ENCODE measurements at places on chromosomes 3 and 15.

DNA sequence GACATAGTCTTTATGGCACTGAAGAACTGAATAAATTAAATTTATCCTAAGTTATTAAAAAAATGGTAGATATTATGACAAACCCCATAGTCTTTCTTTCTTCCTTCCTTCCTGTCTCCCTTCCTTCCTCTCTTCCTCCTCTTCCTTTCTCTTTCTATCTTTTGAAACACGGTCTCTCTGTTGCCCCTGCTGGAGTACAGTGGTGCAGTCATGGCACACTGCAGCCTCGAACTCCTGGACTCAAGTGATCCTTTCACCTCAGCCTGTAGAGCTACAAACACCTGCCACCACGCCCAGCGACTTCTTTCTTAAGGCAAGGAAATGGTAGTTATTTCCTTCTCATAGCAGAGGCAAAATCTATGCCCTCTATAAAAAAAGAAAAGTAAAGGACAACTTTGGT, 354.6 kb downstream of the GAP43 start:
- no peak for DNase-seq

GRCh38 chr3:158264894-158265293, 155.0 kb downstream of the RSRC1 start:
- no peak for DNase-seq

- DNase-seq: no peak
These were observed 124.2 kb downstream of the SHQ1 start for GRCh38 chr3:72724070-72724469.

DNA sequence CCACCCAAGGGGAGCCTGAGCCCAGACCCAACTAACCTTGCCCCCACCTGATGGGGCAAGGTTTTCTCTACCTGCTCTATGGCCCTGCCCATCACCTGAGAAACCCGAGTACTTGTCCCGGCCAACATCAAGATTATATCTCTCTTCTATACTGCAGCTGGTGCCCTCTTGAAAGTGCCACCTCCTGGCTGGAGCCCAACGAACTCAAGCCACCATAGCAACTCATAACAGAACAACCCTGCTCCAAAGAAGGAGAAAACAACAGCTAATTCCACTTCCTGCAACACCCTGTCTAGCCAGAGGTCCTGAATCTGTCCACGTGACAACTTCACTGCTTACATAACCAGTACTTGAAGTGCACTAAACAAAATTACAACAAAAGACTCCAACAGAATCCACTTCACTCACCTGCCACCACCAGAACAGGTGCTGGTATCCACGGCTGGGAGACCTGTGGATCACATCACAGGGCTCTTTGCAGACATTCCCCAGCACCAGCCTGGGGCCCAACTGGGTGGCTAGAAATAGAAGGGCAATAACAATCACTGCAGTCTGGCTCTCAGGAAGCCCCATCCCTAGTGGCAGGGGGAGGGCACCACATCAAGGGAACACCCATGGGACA, 49.2 kb downstream of the PIERCE2 start:
- DNase-seq: no peak

DNA sequence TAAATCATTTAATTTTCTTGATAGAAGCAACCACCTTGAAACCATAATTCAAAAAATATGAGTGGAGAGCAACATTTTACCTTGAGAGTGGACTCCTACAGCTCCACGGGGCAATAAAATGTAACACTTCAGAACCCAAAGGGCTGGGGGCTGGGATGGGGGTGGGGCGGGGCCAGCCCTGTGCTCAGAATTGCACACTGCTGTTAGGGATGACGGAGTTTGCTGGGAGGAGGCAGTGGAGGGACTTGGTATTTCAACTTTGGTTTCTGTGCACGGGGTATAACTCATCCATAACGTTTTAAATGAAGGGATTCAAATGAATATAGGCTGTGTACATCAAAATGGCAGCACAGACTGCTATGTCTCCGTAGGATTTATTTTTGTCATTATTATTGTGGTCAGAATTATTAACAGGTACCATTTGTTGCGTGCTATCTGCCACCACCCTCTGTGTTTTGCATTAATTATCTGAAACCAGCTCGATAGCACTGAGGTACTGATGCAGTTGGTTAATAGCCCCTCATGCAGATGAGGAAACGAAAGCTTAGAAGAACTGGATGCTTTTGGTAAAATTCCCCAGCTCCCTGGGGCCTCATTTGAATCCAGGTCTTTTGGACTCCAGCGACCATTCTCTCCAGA, 29.4 kb upstream of the WNT5A start:
- DNase-seq: no peak
